ENCODE measurements at places on chromosomes 2 and 18.

DNA sequence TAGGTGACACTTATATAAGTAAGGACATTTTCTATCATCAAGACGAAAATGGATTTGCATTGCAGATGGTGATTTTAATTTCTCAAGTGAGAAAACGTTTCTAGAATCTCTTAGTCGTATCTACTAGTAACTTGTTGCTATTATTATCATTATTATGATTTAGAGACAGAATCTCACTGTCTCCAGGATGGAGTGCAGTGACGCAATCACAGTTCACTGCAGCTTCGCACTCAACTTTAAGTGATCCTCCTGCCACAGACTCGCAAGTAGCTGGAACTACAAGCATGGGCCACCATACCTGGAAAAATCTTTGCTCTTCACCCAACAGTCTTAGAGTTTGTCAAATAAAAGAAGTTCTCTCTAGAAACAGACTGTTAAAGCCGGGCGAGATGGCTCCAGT, 37.6 kb upstream of the DDX18 start:
- no peak for DNase-seq

DNA sequence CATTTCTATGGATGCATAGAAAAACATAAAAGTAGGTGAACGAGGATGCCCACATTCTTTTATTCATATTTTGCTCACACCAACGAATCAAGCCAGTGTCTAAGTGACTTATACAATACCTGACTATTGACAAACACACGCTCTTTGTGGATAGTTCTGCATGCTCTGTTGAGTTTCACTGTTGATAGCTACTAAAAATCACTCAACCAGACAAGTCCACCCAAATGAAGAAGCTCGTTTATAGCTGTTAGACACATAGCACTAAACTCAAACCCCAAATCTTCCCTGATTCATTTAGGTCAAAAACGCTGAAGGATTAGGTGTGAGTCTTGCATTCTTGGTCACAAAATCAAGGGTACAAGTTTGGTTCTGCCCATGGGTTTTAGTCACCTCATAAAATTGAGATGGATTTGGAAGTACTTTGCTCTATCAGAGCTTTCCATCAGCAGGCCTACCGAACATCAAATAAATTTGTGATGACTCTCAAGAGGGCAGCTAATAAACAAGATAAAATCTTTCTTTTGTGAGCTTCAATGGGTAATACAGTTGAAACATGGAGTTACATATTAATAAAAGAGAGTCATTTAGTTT, 92.7 kb upstream of the ETAA1 start:
- DNase-seq, result no peak

DNA sequence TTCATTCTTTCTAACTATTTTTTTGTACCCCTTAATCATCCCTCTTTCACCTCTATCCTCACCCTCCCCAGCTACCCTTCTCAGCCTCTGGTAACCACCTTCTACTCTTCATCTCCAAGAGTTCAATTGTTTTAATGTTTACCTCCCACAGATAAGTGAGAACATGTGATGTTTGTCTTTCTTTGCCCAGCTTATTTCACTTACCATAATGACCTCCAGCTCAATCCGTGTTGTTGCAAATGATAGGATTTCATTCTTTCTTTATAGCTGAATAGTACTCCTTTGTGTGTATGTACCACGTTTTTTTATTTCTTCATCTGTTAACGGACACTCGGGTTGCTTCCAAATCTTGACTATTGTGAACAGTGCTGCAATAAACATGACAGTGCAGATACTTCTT, 22.1 kb upstream of the TMEM37 start:
- DNase-seq, result no peak

DNA sequence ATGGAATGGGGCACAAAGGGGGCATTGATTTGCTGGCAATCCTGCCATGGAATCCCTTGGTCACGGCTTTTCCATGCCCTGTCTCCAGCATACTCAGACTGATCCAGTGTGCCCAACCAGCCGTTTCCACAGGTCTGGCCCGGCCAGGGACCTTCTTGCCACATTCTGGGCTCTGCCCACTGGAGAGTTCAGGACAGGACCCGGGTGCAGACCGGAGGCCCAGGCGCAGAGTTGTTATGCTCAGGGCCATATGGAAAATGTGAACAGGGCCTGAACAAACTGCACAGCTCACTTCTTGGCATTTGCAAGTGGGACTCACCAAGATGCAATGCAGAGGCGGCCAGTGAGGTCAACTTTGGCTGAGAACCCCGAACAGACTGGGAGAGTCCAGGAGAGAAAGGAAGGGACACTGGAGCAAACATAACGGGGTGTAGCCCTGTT, 15.6 kb upstream of the ASAP2 start:
- DNase-seq, result peak; percentile 88

- no peak for DNase-seq
Measured at GRCh38 chr18:53219853-53220252, 879.9 kb downstream of the DCC start.

GRCh38 chr2:221844212-221845020, 272.3 kb upstream of the EPHA4 start:
- no peak for DNase-seq

DNA sequence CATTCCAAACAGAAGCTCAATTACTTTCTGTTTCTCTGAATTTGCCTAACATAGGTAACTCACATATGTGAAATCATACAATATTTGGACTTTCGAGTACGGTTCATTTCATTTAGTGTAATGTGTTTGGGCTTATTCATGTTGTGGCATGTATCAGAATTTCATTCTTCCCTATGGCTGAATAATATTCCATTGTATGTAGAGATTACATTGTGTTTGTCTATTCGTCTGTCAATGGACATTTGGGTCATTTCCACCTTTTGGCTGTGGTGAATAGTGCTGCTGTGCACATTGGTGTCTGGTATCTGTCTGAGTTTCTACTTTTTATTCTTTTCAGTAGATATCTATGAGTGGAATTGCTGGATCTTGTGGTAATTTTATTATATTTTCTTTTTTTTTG, 43.9 kb downstream of the LBH start:
- no peak for DNase-seq

DNA sequence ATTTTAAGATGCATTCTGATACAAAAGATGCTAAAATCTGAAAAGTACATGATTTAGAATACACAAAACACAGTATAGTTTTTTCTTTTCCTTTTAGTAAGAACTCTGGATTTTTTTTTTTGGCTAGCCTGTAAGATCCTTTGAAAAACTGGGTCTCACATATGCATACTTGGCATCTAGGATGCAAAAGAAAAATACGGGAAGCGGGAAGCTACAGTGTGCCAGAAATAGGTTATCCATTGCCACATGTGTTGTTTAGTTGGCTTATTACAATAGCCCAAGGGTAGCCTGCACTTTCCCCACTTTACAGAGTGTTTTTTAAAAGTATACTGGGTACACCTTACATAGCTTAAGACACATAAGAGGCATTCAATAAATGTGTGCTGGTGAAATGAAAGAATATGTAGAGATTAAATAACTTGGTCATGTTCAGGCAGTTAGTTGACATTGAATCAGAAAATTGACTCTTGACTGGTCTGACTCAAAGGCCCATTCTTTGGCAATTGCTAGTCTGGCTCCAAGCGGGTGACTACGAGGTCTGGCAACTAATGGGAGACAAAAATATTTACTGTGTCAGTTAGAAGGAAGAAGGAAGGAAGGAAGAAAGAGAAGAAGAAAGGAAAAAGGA, 286.8 kb upstream of the TRIB2 start:
- DNase-seq, result no peak

DNA sequence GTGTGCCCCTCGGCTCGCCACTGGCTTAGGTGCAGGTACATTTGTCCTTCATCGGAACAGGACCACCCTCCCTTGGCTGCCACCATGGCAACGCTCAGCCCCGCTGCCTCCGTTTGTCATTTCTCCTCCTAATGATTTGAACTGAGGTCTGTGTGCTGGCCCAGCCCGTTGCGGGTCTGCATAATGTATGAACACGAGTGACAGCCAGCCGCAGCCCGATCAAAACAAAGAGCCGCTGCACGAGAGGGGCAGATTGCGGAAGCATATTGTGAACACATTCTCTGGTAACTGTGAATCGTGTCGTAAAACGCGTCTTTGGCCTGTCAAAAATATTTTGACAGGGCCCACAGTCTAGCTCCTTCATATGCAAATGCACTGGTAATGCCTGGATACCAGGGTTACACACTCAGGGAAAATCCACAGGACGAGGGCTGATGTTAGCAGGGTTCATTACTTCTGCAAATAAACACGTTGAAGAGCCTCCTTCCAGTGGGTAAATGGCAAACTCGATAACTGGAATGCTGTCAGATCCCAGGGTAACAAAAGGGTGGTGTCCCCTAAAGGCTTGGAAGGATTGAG, 137.0 kb downstream of the AGAP1 start:
- no peak for DNase-seq

- no peak for DNase-seq
Measured at GRCh38 chr2:101147971-101148370, 3.2 kb downstream of the TBC1D8 start.

- no peak for DNase-seq
Measured at GRCh38 chr2:201959626-201960025, 74.0 kb upstream of the FZD7 start.

Data from Right ventricle myocardium inferior (tissue), 1 donor.